ENCODE measurements at places on chromosomes 4 and X.
A peak's percentile ranks its signal among the peaks of the same experiment; 100 is the strongest.

- H3K27ac ChIP-seq = peak overlapping the region; percentile 29
- peak overlapping the region; percentile 61 for H3K4me3 ChIP-seq
- H3K4me1 ChIP-seq = peaks cover 23% of the 10 kb centered on the region
- no peaks in the 10 kb centered on the region for H3K27me3 ChIP-seq
- DNase-seq = peak; percentile 48
Observed at GRCh38 chr4:121070696-121071639, 1.4 kb downstream of the NDNF start.

- no peaks in the 10 kb centered on the region for H3K36me3 ChIP-seq
- peaks cover 5% of the 10 kb centered on the region for H3K4me1 ChIP-seq
- DNase-seq = peak; percentile 64
- H3K4me3 ChIP-seq = peak overlapping the region; percentile 78
Observed at GRCh38 chrX:129540722-129541184, 694 bp downstream of the OCRL start.

DNA sequence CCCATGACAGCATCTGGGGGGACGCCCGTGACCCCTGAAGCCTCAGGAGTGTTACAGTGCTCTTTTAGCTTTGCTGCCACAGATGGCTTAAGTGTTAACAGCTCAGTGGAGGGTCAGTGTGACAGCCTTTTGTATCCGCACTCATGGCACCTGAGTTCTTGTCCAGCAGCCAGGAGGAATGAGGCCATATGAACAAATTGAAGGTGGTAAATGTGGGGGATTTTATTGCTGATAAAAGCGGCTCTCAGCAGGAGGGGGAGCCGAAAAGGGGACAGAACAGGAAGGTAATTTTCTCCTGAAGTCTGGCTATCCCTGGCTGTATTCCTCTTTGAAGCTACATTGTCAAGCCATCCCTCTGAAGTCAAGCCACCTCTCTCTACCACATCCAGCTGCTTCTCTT is 441.0 kb downstream of the RAPGEF2 start:
- H3K27me3 ChIP-seq = no peaks in the 10 kb centered on the region
- no peaks in the 10 kb centered on the region for H3K36me3 ChIP-seq
- no peak overlapping the region for H3K27ac ChIP-seq
- no peak overlapping the region for H3K4me3 ChIP-seq
- H3K4me1 ChIP-seq = no peaks in the 10 kb centered on the region

DNA sequence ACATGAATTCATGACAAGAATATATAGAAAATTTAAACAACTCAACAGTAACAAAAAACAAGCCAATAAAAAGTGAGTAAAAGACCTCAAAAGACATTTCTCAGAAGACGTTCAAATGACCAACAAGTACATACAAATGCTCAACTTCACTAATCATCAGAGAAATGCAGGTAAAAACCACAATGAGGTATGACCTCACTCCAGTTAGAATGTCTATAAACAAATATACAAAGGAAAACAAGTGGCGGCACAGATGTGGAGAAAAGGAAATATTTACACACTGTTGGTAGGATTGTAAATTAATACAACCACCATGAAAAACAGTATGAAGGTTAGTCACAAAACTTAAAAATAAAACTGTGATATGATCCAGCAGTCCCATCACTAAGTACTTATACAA is 1033.1 kb downstream of the RAPGEF2 start:
- DNase-seq = no peak
- no peaks in the 10 kb centered on the region for H3K36me3 ChIP-seq
- H3K27me3 ChIP-seq = no peaks in the 10 kb centered on the region
- H3K4me1 ChIP-seq = no peaks in the 10 kb centered on the region
- H3K4me3 ChIP-seq = no peak overlapping the region

GRCh38 chrX:41490446-41490845 is 43.3 kb downstream of the NYX start:
- H3K4me1 ChIP-seq = no peaks in the 10 kb centered on the region
- H3K27me3 ChIP-seq = no peaks in the 10 kb centered on the region
- no peak overlapping the region for H3K4me3 ChIP-seq
- no peak for DNase-seq

DNA sequence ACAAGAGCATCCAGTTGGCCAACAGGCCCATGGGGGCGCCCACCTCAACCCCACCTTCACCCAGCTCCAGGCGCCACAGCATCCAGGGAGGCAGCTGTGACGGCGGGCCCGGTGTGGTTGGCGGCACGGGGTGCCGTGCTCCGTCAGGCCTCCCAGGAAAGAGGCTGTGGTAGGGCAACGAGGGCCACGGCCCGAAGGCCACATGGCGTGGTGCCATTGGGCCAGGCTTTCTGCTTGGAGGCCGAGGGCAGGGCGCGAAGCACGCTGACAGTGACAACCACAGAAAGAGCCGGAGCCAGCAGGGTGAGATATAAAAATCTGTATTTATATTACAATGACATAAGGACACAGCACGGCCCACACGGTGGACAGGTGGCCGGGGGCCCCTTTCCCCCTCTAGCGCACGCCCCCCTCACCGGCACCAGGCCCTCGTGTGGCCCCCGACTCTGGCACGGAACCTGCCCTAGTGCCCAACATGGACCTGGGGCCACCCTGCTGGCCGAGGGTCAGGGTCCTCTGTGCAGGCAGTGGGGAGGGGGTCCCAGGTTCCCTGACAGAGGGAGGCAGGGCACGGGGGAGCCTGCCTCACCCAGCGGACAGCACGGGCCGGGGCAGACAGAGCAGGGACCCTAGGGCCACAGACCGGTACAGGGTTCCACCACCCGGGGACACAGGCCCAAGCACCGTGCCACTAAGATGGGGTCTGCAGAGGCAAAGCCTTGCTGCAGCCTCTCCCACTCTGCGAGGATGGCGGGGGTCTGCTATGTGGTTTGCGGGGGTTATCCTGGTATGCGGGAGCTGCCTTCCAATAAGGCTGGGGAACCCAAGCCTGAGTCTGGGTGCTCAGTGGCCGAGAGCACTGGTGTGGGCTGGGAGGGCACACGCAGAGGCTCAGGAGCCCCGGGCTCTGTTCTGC is 5.5 kb upstream of the HAUS3 start:
- no peak overlapping the region for H3K4me3 ChIP-seq
- H3K27ac ChIP-seq = no peak overlapping the region
- H3K36me3 ChIP-seq = peaks cover 57% of the 10 kb centered on the region
- no peaks in the 10 kb centered on the region for H3K27me3 ChIP-seq

DNA sequence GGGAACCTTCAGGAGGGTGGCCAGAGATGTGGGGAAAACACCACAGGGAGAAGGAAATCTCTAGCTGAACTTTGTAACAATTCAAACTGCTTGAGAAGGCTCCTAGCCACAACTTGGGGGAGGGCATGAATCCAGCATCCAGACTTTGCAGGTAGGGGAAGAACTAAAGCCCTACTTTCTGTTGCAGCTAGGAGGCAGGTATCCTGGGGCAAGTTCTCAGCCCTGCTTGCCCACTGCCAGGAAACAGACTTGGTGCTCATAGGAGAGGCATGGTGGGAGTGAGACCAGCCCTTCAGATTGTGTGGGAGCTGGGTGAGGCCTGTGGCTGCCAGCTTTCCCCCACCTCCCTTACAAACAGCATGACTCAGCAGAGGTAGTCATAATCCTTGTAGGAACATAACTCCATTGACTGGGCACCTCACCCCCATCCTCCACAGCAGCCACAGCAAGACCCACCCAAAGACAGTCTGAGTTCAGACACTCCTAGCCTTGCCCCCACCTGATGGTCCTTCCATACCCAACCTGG is 209.5 kb upstream of the CPEB2 start:
- H3K36me3 ChIP-seq = no peaks in the 10 kb centered on the region
- no peaks in the 10 kb centered on the region for H3K4me1 ChIP-seq
- no peak overlapping the region for H3K4me3 ChIP-seq
- H3K27ac ChIP-seq = no peak overlapping the region
- no peak for DNase-seq

DNA sequence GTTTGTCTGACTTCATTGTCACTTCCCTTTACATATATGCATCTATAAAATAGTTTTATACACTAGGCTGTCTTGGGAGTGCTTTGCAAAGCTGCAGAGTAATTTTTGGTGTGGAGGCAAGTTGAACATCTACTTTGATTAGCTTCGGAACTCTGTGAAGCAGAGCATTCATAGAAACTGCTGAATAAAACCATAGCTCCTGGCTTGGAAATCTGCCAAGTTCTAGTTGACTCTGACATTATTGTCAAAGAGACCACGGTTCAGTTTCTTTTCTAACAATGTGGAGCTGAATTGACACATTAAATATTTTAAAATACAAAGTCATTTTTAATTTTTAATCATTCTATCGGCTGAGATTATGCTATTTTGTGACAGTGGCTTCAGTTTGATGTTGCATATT is 335.0 kb downstream of the BMPR1B start:
- DNase-seq = no peak
- H3K27me3 ChIP-seq = no peaks in the 10 kb centered on the region
- no peaks in the 10 kb centered on the region for H3K36me3 ChIP-seq
- no peaks in the 10 kb centered on the region for H3K4me1 ChIP-seq
- no peak overlapping the region for H3K27ac ChIP-seq

DNA sequence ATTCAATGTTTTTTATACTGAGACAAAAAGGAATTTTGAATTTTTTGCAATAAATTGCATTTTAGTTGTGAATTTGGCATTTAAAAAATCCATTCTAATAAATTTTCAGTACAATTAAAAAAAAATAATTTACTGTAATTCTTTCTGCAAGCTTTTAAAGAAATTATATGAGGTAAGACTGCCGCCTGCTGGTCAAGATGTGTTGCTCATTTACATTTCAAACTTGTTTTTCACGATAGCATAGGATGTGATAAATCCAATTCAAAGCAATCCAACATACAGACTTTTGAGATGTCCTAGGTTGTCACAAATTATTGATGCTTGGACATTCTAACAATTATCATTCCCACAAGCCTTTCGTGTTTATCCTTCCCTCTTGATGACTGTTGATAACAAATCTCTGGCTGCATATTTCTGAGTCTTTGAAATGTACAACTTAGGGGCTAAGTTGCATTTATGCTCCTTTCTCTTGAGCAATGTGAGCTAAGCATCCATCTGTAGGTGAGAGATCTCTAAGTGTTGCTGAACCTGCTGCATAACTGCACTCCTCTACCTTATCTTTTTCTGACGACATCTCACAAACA is 21.7 kb upstream of the MFAP3L start:
- no peaks in the 10 kb centered on the region for H3K27me3 ChIP-seq
- H3K4me3 ChIP-seq = no peak overlapping the region
- peak; percentile 33 for DNase-seq
- no peaks in the 10 kb centered on the region for H3K4me1 ChIP-seq
- no peak overlapping the region for H3K27ac ChIP-seq

- no peak overlapping the region for H3K4me3 ChIP-seq
- no peaks in the 10 kb centered on the region for H3K36me3 ChIP-seq
- no peak overlapping the region for H3K27ac ChIP-seq
- DNase-seq = no peak
- H3K4me1 ChIP-seq = no peaks in the 10 kb centered on the region
- no peaks in the 10 kb centered on the region for H3K27me3 ChIP-seq
Observed at GRCh38 chr4:168441412-168441811, 38.9 kb downstream of the DDX60L start.

- no peak overlapping the region for H3K27ac ChIP-seq
- no peak for DNase-seq
- no peaks in the 10 kb centered on the region for H3K4me1 ChIP-seq
Observed at GRCh38 chr4:41795796-41796385, 47.4 kb upstream of the PHOX2B start.

DNA sequence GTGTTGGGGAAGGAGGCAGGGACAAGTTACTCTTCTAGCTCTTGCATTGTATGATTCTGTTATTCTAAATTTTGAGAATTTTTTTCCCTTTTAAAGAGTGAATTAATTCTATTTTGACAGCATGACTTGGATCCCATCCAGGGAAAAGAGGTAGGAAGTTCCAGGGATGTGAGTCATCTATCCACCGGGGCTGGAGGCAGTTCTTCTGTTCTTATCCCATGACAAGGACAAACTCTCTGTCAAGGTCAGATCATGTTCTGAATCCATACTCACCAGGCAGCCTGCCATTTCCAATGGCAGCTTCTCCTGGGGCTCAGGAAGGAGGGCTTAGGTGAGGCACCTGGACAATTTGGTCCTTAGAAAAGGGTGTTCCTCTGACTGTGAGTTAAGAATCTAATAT is 132.0 kb upstream of the MED14 start:
- no peak overlapping the region for H3K27ac ChIP-seq
- H3K4me3 ChIP-seq = no peak overlapping the region
- H3K27me3 ChIP-seq = no peaks in the 10 kb centered on the region

DNA sequence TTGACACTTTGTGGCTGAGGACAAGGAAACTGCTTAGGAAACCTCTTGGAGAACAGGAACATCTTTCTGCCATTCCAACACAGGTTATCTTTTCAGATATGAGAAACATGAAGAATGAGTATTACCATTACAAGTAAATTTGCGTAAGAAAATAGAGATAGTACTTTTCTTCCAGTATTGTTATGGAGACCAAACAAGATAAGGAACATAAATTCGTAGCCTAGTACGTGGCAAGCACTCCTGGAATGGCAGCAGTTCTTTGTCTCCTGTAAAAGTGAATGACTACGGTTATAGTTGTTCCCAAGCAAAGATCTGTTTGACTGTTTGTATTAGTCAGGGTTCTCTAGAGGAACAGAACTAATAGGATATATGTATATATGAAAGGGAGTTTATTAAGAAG is 843.1 kb downstream of the STIM2 start:
- H3K27me3 ChIP-seq = no peaks in the 10 kb centered on the region
- H3K4me3 ChIP-seq = no peak overlapping the region
- no peak for DNase-seq
- H3K4me1 ChIP-seq = no peaks in the 10 kb centered on the region

GRCh38 chr4:10897076-10897475 is 212.5 kb upstream of the CLNK start:
- H3K27ac ChIP-seq = no peak overlapping the region
- no peak for DNase-seq
- no peaks in the 10 kb centered on the region for H3K4me1 ChIP-seq
- no peaks in the 10 kb centered on the region for H3K36me3 ChIP-seq

DNA sequence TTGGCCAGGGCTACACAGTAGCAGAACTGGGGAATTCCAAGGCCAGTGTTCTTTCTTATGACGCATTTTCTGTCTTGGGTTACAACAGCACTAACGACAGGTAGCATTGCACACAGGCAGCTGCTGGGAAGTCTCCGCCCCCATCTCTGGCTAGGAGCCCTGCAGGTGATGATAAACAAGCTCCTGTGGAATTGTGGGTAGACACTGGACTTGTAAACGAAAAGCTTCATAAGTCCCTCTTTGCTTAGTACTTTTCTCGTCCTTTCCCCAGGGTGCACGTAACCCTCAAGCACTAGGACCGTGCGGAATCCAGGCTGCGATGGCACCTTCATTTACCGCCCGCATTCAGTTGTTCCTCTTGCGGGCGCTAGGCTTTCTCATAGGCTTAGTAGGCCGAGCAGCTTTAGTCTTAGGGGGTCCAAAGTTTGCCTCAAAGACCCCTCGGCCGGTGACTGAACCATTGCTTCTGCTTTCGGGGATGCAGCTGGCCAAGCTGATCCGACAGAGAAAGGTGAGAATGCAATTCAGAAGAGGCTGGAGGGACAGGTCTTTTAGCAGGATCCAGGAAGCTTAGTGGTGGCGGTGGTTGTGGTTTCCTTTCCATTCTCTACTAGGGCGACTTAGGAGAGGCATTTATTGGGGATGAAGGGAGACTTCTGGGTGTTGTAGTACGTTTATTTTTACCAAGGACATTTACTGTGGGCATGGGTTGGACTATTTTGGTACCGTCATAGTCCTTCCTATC is at the start of gene FAAH2:
Gene FAAH2 (plus strand): TSS at position 200 of the 745 bp plus-strand sequence. CDS start 120 bp downstream, at position 320.
- H3K27ac ChIP-seq = no peak within 1 kb of the TSS
- H3K27me3 ChIP-seq = no peaks in the 10 kb centered on the region
- no peak for DNase-seq
- no peaks in the 10 kb centered on the region for H3K4me1 ChIP-seq

- peaks cover 32% of the 10 kb centered on the region for H3K36me3 ChIP-seq
- no peaks in the 10 kb centered on the region for H3K27me3 ChIP-seq
- no peaks in the 10 kb centered on the region for H3K4me1 ChIP-seq
- H3K4me3 ChIP-seq = no peak overlapping the region
Observed at GRCh38 chr4:128268970-128269369, 18.6 kb downstream of the PGRMC2 start.

Measured in tibial artery (tissue), 4 donors.